CD4-positive, alpha-beta T cell (primary cell): ENCODE measurements at places on chromosomes 1 and 21. TPM values are rescaled to one million over a fixed set of nuclear protein-coding genes. Genes with fewer than 3 reads are reported as not detected.

Gene PADI4
- total RNA-seq, result 0.75 TPM

GRCh38 chr21:34675871-34676270, 7.1 kb downstream of the CLIC6 start:
- no peaks in the 10 kb centered on the region for H3K4me1 ChIP-seq
- DNase-seq, result no peak
- no peak overlapping the region for H3K27ac ChIP-seq
- H3K27me3 ChIP-seq, result peaks cover 40% of the 10 kb centered on the region
- no peak overlapping the region for H3K4me3 ChIP-seq

DNA sequence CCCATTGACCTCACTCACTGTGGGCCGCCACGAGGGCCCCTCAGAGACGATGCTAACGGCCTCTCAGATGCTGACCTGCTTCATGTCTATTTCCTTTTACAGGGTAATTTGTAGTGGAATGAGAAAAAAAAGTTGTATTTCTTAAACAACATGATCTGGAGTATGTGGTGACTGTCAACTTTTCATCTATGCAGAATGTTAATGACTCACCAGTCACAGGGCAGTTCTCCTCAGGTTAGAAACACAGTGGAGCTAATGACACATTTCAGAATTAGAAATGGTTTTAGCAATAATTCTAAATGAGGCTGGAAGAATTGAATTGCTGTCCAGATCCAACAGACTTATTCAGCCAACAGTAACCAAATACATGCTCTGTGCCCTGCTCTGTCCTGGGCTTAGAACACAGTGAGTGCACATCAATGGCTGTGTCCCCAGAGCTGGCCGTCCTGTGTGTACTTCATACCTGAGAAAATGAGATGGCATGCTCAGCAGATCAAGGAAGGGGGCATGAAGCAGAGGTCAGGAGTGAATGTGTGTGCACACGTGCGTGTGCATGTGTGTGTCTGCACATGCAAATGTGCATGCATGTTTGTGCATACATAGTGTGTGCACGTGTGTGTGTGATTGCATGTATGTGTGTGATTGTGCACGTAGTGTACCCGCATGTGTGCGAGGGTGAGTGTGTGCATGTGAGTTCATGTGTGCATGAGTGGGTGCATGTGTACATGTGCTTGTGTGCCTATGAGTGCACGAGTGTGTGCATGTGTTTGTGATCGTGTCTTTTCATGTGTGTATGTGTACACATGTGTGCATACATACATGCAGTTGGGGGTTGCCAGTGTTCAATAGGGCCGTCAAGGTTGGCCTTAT, 145.3 kb downstream of the PCBP3 start:
- H3K27ac ChIP-seq, result no peak overlapping the region
- H3K4me3 ChIP-seq, result no peak overlapping the region
- no peaks in the 10 kb centered on the region for H3K36me3 ChIP-seq
- H3K27me3 ChIP-seq, result no peaks in the 10 kb centered on the region
- H3K4me1 ChIP-seq, result no peaks in the 10 kb centered on the region

Gene PGLYRP3
- not detected for total RNA-seq

DNA sequence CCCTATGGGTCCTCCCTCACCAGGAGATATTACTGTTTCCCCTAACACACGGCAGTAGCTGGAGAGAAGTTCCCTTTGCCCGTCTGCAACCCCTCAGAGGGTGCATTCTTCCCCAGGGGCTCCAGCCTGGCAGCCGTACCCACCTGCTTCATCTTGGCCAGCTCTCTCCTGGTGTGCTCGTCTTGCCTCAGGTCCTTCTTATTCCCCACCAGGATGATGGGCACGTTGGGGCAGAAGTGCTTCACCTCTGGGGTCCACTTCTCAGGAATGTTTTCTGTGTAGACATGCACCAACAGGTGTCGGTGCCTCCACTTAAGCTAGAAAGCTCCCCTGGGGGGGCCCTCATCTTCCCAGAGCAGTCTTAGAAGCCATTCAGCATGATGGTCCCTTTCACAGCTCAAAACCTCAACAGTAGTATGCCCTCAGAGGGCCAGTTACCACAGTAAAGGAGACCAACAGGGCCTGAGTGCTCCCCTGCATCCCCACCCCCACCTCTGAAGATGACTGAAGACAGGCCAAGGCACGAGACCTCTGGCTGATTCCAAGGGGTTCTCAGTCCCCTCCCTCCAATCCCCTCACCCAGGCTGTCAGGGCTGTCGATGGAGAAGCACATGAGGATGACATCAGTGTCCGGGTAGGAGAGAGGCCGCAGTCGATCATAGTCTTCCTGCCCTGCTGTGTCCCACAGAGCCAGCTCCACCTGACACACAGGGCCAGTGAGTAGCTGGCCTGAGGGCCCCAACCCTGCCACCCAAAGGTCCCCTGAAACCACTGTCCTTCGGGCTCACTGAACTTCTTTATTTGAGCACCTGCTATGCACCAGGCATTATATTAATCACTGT, 4.3 kb downstream of the RHOC start:
- H3K27me3 ChIP-seq, result no peaks in the 10 kb centered on the region
- peaks cover 59% of the 10 kb centered on the region for H3K4me1 ChIP-seq
- no peak for DNase-seq
- H3K27ac ChIP-seq, result no peak overlapping the region
- H3K4me3 ChIP-seq, result no peak overlapping the region

GRCh38 chr1:174224641-174225040, 65.3 kb downstream of the RABGAP1L start:
- no peak overlapping the region for H3K27ac ChIP-seq
- no peaks in the 10 kb centered on the region for H3K27me3 ChIP-seq
- no peak overlapping the region for H3K4me3 ChIP-seq
- peaks cover 27% of the 10 kb centered on the region for H3K36me3 ChIP-seq
- DNase-seq, result no peak

- no peaks in the 10 kb centered on the region for H3K27me3 ChIP-seq
- no peaks in the 10 kb centered on the region for H3K4me1 ChIP-seq
- no peak for DNase-seq
- no peak overlapping the region for H3K27ac ChIP-seq
- H3K4me3 ChIP-seq, result no peak overlapping the region
These were observed 836.1 kb upstream of the ADAMTS5 start for GRCh38 chr21:27802816-27803475.

- peaks cover 8% of the 10 kb centered on the region for H3K27me3 ChIP-seq
- no peaks in the 10 kb centered on the region for H3K4me1 ChIP-seq
- H3K36me3 ChIP-seq, result no peaks in the 10 kb centered on the region
- no peak overlapping the region for H3K4me3 ChIP-seq
- no peak overlapping the region for H3K27ac ChIP-seq
These were observed 14.7 kb upstream of the SPRR5 start for GRCh38 chr1:152932170-152932811.

GRCh38 chr21:45535341-45536081, 6.7 kb downstream of the SLC19A1 start:
- no peaks in the 10 kb centered on the region for H3K27me3 ChIP-seq
- no peak for DNase-seq
- no peak overlapping the region for H3K27ac ChIP-seq
- H3K36me3 ChIP-seq, result peaks cover 9% of the 10 kb centered on the region
- H3K4me1 ChIP-seq, result peaks cover 30% of the 10 kb centered on the region
- H3K4me3 ChIP-seq, result no peak overlapping the region

DNA sequence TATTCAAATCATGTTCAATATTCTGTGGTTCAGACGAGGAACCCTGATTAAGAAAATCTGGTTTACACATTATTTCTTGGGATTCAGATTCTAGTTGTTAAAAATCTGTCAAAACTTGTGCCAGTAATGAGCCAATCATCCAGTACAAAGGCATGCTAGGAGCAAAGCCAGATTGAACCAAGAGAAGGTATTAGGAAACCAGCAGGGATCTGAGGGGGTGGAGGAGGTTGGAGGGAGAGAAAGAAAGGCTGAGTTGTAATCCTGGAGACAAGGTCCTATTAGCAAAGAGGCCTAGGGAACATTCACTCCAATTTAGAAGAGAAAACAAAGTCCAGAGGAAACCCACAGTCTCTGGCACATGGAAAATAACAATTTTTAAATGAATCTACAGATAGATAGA, 352.9 kb downstream of the LTN1 start:
- H3K27me3 ChIP-seq, result no peaks in the 10 kb centered on the region
- H3K36me3 ChIP-seq, result no peaks in the 10 kb centered on the region
- no peak overlapping the region for H3K27ac ChIP-seq
